ENCODE measurements at places on chromosomes 3 and 15.

DNA sequence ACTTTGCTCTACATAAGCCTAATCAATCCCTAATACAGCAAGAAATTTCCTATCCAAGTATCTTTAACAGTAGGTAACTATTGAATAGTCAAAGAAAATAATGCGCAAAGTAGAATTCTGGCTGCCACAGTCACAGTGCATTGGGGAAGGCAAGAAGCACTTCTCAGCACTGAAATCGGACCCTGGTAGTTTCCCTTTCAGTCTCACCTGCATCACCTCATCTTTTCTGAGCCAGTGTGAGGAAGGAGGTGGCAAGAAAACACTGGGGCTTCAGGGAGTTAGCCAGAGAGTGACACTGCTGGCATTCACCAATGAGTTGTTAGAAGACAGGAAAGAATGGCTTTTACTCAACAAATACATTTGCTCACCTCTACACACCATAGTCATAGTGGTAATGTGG lies 8.3 kb downstream of the TRIM42 start:
- DNase-seq: no peak

GRCh38 chr3:74575857-74576256 lies 38.6 kb downstream of the CNTN3 start:
- DNase-seq: no peak

- peak; percentile 94 for DNase-seq
These were observed 52.5 kb upstream of the ROPN1B start for GRCh38 chr3:125916376-125916978.

DNA sequence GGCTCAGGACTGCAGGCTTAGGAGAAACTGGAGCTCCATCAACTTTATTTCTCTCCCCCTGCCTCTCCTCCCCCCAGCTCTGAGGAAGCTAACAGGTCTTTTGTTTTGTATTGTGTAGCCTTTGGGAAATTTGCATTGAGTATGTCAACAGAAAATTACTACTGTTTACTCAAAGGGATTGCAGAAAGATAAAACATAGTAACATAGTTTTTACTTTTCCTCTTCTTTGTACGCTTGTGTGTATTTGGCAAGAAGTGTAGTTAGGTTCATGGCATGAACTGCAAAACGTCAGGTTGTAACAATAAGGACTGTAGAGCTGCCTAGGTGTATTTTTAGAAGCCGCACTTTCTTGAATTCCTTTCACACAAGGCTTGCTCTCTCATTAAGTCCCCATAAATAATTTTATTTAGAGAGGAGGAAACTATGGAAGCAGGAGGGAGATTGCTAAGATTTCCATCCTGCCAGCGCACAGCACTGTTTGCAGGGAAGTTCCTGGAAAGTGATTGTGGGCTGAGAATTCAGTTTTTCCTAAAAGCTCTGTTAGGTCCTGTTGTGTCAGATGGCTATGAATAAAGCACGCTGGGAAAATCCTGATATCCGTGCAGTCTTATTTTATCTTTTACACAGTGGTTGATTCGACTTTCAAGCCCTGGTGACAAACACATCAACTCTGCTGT lies 21.1 kb upstream of the SATB1 start:
- no peak for DNase-seq

- no peak for DNase-seq
These were observed 48.0 kb upstream of the TSPAN3 start for GRCh38 chr15:77118882-77119321.

- DNase-seq: peak; percentile 9
These were observed 1.1 kb downstream of the TFG start for GRCh38 chr3:100710261-100710968.

GRCh38 chr3:99430348-99431134 lies 207.9 kb upstream of the COL8A1 start:
- no peak for DNase-seq

- DNase-seq: no peak
These were observed 233.4 kb downstream of the FEZF2 start for GRCh38 chr3:62139957-62140356.

GRCh38 chr3:185693985-185694653 lies 108.0 kb downstream of the SENP2 start:
- no peak for DNase-seq

DNA sequence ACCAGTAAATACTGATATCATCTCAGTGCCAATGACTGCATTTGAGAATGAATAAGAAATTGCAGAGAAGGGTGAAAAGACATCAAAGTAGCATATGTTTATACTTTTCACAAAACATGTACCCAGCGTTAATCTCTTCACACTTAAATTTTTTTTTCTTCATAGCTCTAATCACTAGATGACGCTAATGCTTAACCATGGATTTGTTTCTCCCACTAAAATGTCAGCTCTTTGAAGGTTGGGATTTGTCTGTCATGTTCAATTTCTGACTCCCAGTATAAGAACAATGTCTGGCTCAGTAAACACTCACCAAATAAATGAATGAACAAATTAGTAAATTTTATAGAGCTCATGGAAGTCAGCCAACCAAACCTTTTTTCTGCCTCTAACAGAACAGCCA lies 78.3 kb upstream of the LMCD1 start:
- no peak for DNase-seq

- no peak for DNase-seq
These were observed 354.9 kb downstream of the SI start for GRCh38 chr3:164723396-164723795.

DNA sequence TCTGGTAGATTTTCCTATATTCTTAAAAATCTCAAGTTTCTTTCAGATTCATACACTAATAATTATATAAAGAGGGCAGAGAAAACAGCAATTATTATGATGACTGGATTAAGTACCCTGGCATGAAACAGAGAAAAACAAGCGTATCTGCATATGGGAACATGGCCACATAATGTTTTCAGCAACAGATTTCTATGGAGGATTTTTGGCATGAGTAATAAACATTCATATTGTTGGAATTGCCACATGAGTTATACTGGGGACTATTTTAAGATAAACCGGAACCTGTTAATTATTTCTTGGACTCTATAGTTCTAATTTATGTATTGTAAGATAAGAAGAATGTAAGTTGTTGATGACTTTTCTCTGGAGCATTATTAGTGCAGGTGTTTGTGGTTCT lies 112.7 kb downstream of the OXSM start:
- no peak for DNase-seq

DNA sequence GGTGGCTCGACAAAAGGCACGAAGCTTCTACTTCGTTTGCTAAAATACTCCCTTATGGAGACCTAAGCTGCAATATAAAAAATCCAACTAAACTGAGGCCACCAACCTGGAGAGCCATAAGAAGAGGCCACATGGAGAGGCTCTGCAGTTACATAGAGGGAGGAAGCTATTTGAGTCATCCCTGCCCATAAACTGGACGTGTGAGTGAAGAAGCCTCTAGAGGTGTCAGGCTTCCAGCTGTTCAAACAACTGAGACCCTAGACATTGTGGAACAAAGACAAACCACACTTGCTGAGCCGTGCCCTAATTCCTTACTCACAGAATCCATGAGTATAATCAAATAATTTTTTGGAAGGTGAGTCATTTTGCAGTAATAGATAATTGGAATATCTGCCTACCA lies 50.2 kb upstream of the GMNC start:
- no peak for DNase-seq

GRCh38 chr15:86743283-86743903 lies 663.7 kb downstream of the AGBL1 start:
- peak; percentile 65 for DNase-seq

GRCh38 chr3:174270841-174271240 lies 588.3 kb upstream of the NAALADL2 start:
- DNase-seq: no peak

GRCh38 chr3:153233986-153234385 lies 72.0 kb downstream of the RAP2B start:
- DNase-seq: no peak

GRCh38 chr15:98123297-98123696 lies 162.8 kb downstream of the ARRDC4 start:
- no peak for DNase-seq

DNA sequence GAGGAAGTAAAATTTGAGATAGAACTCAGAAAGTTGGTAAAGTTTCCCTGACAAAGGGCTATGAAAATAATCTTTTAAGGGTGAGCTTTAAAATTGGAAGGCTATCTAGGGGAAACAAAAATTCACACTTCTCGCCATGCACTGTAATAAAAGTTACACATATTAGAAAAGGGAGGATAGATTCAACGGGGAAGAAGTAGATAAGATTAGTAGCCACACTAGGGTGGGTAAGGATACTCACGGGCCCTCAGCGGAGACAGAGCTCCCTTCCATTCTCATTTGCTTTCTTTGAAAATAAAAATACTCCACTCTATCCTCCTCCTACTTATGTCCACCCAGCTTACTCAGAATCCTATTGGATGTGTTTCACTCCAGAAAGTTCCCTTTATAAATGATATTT lies 691.3 kb upstream of the NR2F2 start:
- no peak for DNase-seq

GRCh38 chr15:89052474-89052873 lies 35.8 kb upstream of the ABHD2 start:
- no peak for DNase-seq

GRCh38 chr3:59782664-59783063 lies 732.8 kb upstream of the CFAP20DC start:
- DNase-seq: no peak

DNA sequence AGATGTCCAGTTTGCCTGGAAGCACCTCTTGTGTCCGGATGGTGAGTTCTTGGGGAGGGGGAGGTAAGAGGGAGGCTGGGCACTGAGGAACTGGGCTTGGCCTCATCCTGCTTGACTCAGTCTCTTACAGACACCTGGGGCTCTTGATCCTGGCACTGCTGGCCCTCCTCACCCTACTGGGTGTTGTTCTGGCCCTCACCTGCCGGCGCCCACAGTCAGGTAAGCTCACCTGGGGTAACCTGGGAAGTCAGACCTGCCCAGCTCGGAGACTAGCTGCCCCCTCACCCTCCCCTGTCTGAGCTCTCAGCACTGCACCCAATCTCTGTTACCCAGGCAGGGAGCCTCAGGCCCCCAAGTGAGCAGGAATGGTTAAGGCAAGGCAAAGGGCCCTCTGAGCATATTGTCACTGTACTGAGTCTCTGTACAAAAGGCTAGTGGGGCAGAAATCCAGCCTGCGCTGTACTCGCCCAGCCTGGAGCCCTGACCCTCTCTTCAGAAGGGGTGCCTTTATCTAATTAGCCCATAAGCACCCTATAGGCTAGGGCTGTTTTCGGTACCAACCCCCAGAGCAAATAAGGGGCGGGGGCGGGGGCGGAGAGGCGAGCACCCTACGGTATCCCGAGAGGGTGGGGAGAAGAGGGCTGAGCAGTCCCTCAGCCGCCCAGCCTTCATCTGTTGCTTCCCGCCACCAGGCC lies 2.2 kb upstream of the IL17RC start:
- DNase-seq: no peak

GRCh38 chr3:129023008-129023358 lies 21.9 kb downstream of the EFCC1 start:
- DNase-seq: no peak

DNA sequence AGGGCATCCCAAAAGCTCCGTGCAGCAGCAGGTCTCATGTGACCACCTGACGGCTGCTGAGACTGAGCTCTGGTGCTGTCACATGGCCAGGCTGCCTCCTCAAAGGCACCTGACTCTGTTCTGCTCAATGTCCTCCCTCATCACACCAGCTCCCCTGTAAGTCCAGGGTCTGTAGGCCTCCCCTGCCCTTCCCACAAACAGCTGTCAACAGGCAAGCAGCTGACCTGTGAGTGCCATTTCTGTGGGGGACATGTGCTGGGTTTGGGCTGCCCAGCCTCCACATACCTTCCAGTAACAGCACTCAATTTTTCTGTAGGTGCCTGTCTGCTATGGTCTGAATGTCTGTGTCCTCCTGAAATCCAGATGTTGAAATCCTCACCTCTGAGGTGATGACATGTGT lies 11.2 kb downstream of the NUP210 start:
- DNase-seq: no peak

- no peak for DNase-seq
These were observed 16.5 kb downstream of the MITF start for GRCh38 chr3:69755795-69756194.

DNA sequence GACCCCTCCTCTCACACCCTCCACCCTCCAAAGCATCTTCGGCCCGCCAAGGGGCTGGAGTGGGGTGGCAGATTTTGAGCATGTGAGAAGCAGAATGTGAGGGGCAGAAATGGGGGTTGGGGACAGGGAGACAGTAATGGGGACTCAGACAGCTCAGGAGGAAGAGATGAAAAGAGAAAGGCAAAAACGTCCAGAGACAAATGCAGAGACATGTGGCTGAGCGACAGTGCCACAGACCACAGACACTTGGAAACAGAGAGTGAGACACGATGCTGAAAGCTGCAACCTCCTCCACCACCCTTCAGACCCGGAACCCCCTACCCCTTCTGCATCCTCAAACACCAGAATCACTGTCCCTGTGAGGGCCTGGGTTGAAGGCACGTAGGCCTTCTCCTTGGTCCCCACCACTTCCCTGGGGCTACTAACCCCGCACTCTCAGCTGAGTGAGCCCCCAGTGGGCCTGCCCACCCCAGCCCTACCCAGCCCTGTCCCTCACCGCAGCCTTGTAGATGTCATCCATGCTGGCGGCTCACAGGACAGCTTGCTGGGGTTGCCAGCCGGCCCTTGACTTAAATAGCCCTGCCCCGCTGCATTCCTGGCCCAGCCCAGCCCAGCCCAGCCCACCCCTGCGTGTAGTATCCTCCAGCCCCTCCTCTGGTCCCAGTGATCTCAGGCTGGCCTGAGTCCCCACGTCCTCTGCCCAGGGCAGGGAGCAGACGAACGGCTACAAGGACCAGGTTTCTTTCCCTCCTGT lies at the start of gene TNNC1:
Gene TNNC1, minus strand, starts transcription at position 546 of the 754 bp plus-strand sequence. Its CDS starts 26 bp downstream, at position 520.
- no peak for DNase-seq

- no peak for DNase-seq
These were observed 101.2 kb downstream of the NFKBIZ start for GRCh38 chr3:101950510-101950909.

DNA sequence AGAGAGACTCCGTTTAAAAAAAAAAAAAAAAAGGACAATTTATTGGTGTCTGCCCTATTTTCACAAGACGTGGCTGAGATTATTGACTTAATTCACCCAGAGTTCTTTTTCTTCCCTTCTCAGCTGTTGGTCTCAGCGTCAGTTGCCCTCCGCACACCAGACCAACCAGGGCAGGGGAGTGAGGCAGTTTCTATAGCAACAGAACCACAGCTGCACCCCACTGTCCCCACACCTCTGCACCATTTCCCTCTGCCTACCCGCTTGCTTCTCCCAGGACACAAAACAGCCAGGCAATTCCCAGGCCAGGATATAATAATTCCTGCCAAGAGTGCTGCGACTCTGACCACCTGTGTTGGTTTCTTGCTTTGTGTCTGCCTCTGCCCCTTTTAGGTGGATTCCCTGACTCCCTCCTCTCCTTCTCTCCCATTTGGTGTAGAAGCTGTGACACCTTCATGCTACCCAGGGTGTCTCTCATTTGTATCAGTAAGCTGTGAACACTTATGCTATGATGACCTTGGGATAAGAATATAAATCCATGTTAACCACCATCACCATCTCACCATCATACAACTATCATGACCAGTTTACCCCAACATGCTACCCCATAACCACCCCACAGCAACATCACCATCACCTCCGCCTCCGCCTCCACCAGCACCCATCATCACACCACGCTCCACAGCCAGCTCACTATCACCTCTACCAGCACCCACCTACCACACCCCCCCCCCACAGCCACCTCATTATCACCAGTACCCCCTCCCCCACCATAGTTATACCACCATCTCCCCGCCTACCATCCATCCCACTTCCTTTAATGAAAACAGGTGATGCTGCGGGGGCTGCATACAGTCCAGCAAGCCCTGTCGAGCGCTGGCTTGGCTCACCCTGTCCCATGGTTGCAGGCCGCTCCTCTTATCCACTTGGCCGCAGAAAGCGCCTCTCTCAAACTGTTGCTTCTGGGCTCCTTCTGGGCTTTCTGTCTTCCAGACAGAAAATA lies 589 bp downstream of the EPB42 start:
- DNase-seq: no peak

All from neuronal stem cell (in vitro differentiated cells).